Right ventricle myocardium inferior (tissue), 1 donor: ENCODE measurements at places on chromosomes 2 and 18.

GRCh38 chr2:25822190-25823117 lies 55.8 kb downstream of the ASXL2 start:
- peak; percentile 70 for DNase-seq

- DNase-seq: no peak
Observed at GRCh38 chr2:230866756-230867523, 2.2 kb downstream of the ITM2C start.

DNA sequence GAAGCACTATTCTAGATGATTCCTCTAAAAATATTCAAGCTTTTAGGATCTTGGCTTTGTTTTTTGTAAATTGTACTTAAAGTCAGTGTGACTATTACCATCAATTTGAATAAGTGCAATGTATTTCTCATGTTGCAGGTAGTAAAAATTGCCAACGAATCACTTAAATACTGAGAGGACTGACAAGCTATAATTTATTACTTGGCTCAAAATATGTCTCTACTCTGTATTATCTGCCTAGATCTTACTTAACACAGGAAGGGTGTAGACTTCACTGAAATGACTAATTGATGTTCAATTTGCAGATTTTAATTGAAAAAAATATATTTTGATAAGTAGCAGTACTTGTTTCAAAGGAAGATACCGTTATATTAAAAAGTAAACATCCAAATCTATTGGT lies 202.3 kb downstream of the SLC8A1 start:
- DNase-seq: no peak

- no peak for DNase-seq
Observed at GRCh38 chr2:47798631-47799030, 15.7 kb downstream of the MSH6 start.

DNA sequence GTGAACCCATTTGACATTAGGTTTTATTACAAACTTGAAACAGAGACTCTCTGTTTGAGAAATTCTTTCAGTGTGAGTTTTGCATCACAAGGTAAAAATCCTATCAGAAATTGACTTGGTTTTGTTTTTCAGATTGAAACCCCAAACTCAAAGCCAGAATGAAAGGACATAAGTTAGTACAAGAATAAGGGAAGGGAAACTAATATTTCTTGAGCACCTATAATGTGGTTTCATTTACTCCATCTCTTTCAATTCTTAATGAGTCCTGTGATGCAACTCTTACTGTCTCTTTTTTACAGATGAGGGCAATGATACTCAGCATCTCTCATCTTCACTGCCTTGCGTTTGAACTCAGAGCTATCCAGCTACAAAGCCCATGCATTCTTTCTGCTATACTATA lies 210.0 kb upstream of the SIX3 start:
- DNase-seq: no peak

GRCh38 chr2:96320728-96321622 lies 4.1 kb upstream of the ITPRIPL1 start:
- DNase-seq: no peak

- no peak for DNase-seq
Observed at GRCh38 chr2:73279852-73280251, 4.4 kb downstream of the FBXO41 start.

GRCh38 chr2:74708296-74708695 lies 54.2 kb downstream of the SEMA4F start:
- no peak for DNase-seq

DNA sequence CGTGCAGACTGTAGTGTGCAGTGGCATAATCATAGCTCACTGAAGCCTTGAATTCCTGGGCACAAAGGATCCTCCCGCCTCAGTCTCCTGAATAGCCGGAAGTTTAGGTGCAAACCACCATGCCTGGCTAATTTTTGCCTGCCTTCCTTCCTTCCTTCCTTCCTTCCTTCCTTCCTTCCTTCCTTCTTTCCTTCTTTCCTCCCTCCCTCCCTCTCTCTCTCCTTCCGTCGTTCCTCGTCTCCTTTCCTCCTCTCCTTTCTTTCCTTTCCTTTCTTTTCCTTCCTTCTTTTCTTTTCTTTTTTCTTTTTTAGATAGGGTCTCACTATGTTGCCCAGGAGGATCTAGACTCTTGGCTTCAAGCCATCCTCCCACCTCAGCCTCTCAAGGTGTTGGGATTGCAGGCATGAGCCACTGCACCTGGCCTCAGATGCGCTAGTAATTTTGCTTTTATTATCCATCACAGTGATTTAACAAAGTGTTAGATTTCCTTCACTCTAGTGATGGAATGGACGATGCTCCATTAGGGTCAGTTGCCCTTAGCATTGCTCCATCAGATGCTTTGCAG lies 6.6 kb upstream of the ANKRD29 start:
- DNase-seq: no peak

DNA sequence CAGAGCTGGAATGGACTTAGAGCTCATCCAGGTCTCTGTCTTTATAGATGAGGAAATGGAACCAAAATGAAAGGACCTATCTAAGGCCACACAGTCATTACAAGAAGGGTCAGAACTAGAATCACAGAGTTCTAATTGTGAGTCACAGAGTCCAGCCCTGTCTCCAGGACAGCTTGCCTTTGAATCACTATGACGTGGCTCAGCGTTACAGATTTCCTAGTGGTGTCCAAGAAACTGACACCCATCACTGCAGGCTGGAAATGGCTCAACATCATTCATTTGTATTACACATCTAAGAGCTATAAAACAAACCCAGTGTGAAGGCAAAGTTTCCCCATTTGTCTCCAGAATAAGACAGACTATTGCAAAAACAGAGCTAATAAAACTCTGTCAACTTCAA lies 164.3 kb upstream of the SIX2 start:
- no peak for DNase-seq

DNA sequence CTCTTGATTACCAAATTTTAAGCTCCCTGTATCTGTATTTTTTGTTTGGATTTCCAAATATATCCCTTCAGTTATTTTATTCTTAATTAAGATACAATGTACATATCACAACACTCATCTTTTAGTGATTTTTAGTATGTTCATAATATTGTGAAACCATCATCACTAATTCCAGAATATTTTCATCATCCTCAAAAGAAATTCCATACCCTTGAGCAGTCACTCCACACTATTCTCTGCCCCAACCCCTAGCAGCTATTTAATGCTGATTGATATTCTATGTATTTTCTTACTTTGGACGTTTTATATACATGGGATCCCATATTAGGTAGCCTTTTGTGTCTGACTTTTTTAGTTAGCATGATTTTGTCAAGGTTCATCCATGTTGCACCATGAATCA lies 127.4 kb upstream of the SLC8A1 start:
- DNase-seq: no peak

DNA sequence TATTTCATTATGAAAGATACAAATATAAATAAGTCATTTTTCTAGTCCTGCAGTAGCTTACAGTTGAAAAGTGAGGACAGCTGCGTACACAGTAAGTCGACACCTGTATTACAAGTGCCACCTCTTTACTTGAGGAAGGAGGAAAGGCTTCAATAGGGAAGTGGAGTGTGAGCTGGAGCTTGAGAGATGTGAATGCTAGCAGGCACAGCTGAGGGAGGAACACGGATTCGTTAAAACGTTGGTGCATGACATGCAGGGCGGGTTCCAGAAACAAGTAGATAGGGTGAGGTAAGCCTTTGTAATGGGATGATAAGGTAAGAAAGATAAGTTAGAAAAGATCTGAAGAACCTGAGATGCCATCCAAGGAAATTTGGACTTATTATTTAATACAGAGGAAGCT lies 98.1 kb upstream of the CSRNP3 start:
- DNase-seq: no peak

GRCh38 chr2:20168048-20168726 lies 56.7 kb downstream of the SDC1 start:
- no peak for DNase-seq

- no peak for DNase-seq
Observed at GRCh38 chr2:215680605-215681598, 245.0 kb upstream of the FN1 start.

GRCh38 chr2:203600286-203600685 lies 65.2 kb upstream of the RAPH1 start:
- no peak for DNase-seq

- DNase-seq: no peak
Observed at GRCh38 chr18:78323453-78324197, 656.0 kb upstream of the SALL3 start.

GRCh38 chr18:5463831-5464230 lies 80.0 kb downstream of the EPB41L3 start:
- DNase-seq: no peak

DNA sequence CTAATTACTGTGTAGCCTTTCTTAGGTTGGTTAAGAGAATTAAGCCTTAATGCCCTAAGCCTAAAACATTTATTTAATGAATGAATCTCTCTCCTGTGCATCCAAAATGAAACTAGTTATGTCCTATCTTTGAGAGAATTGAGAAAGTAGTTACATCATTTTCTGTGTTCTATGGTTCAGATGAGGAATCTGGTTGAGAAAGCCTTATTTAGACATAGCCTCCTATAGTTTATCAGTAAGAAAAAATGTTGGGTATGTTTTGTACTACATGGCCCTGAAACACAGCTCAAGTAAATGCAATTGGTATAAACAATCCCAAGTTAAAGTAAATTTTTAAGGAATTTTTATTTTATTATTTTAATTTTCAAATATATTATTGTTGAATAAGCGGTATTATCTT lies 25.9 kb upstream of the RAMP1 start:
- DNase-seq: no peak

DNA sequence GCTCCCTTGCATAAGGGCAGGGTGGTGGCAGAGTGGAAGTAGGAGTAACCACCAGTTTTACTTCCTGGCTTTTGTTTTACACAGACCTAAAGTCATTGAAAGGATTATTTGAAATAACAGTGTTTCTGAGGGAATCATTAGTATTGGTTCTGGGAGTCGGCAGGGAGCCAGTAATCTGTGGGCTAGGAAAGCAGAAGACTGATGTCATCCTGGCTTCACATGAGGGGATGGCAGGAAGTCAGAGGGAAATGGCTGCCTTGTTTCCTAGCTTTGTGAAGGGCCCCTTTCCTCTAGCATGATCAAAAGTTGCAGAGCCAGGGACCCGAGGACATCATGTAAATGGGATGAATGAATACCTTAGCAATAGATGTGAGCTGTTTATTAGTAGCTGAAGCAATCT lies 792.6 kb downstream of the CPS1 start:
- DNase-seq: no peak

DNA sequence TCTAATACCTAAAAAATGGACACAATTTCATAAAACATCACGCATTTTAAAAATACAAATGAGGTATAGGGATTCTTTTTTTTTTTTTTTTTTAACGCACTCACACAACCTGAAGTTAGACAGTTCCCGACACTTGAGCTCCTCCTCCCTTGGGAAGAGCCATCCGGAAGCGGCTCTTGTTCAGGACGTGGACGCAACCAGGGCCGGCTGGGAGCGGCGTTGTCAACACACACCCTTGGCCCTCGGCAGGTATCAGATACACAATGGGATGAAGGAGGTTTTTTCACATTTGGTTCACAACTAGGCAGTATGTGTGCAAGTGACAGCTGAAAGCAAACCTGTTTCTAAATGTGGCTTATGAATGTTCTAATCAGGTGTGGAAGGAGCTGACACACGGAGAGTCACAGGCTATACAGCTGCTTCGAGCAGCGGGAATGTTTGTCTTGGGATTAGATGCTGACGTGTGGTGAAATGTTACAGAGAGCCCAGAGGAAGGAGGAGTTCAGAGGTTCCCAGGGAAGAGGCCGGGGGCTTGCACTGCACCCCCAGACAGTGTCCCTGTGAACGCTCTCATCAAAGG lies 111.1 kb downstream of the PXDN start:
- DNase-seq: no peak
